ENCODE measurements at places on chromosomes 1 and 21.

- no peak for DNase-seq
Observed at GRCh38 chr1:241401156-241401555, 44.2 kb upstream of the RGS7 start.

GRCh38 chr21:18058731-18059398 is 185.8 kb upstream of the CHODL start:
- DNase-seq, result no peak

GRCh38 chr1:22280526-22280925 is 137.6 kb upstream of the WNT4 start:
- DNase-seq, result no peak

DNA sequence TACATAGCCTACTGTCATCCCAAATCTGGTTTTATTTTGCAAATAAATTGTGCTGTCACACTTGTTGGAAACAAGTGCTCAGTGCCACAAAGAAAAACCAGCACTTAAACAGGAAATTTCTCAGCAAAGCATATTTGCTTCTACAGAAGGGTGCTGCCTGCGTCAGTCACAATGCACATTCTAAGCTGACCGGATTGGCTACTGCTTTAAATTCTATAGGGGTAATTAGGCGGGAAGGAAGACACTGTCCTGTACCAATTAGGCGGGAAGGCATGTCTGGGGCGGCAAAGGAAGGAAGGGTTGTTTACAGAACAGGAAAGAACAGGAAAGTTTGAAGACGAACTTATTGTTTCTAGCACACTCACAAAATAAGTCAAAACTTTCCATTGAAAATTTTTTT is 2.8 kb downstream of the IFI16 start:
- peak; percentile 28 for DNase-seq

- no peak for DNase-seq
Observed at GRCh38 chr1:230710543-230710904, 3.4 kb downstream of the AGT start.

- no peak for DNase-seq
Observed at GRCh38 chr1:119732465-119733168, 20.9 kb downstream of the PHGDH start.

GRCh38 chr1:15339570-15339969 is 70.1 kb upstream of the EFHD2 start:
- DNase-seq, result no peak

Data from stimulated activated effector memory CD8-positive, alpha-beta T cell treated with anti-CD3 and anti-CD28 coated beads, Interleukin-12 subunit alpha, Interleukin-12 subunit beta, amount 100 ng/mL, for 72 hours (primary cell).